ENCODE measurements at places on chromosomes 6 and 20. TPM values are rescaled to one million over a fixed set of nuclear protein-coding genes. Genes with fewer than 3 reads are reported as not detected.

- no peak for DNase-seq
Measured at GRCh38 chr6:21469213-21469612, 124.3 kb upstream of the SOX4 start.

DEFB115 gene
- total RNA-seq = not detected

ZNF322 gene
- 31.2 TPM for total RNA-seq

TPX2 gene
- total RNA-seq = 171 TPM

TBXT gene
- total RNA-seq = not detected

DNA sequence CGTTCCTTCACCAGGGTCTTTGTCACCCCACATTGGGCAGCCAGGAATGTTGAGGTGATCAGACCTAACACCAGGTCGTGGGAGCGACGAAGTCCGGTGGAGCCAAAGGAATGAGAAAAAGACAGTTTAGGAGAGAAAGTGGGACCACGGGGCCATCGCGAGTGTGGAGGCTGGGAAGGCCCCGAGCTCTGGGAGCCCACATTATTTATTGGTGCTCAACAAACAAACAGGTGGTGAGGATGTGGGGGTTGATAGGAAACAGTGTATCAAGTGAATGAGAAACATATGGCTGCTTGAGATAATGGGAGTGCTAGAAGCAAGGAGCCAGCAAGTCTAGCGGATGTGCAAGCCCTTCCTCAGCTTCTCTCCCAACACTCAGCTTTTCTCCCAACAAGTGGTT is 287.1 kb upstream of the SGK1 start:
- no peak for DNase-seq

- peak; percentile 60 for DNase-seq
Measured at GRCh38 chr6:26064619-26065257, 22.5 kb upstream of the HFE start.

- no peak for DNase-seq
Measured at GRCh38 chr6:130838951-130839350, 11.7 kb downstream of the SMLR1 start.

DNA sequence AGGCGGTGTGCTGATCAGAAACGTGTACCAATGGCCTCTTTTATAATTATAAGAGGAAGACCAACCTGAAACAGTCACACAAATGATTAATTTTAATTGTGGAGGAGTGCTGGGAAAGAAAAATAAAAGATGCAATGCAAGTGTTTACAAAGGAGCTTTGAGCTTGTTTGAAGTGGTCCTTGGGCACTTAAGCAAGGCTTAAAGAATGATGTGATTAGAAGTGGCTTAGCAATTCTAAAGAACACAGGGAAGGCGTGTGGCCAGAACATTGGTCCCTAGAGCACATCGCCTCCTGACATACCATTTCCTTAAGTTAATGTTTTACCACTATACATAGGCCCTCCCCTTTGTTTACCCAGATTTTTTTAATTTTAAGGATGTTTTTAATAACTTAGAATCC is 26.1 kb downstream of the PTPN1 start:
- DNase-seq = no peak

PDE7B gene
- not detected for total RNA-seq

DNA sequence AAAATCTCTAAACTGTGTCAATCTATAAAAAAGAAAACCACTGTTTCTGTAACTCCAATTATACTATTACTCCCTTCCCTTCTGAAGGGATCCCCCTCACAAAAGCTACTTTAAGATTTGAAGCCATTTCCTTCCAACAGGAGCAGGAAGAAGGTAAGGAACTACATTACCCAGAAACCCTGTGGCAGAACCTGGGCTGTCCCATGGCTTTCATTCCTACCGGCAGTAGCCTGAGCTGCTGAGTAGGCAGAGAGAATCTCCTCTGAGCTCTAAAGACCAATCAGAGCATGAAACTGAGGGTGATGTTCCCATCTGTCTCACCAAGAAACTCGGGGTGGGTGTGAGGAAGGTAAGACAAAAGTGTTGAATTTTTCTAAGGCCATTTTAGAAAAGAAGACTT is 108.0 kb upstream of the LRFN2 start:
- DNase-seq = no peak

DNA sequence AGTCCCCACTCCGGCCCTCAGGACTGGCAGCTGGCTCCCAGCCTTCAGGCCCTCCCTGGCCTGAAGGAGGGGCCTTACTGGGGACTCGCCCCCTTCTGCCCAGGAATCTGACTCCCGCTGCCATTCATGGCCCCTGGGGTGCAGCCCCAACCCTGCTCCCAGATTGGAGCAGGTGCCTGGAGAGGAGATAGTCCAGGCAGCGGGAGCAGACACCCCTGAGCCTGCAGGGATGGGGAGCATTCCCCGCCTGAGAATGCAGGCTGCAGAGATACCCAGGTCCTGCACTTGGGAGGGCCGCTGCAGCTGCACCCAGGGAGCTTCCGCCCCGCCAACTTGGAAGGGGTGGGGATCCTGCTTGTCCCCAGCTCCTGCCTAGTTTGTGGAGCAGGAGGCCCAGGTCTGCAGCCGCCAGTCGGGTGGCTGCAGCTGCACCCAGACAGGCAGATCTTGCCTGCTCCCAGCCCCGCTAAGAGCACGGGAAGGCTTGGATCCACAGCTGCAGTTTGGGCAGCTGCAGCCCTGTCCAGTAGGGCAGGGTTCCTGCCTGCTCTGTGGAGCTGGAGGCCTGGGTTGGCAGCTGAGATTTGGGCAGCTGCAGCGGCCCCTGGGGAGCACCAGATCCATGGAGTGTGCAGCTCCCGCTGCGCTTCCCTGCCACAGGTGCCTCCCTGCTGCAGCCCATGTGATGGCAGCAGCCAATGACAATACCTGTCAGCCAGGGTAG is 5.2 kb downstream of the GTSF1L start:
- DNase-seq = no peak

DNA sequence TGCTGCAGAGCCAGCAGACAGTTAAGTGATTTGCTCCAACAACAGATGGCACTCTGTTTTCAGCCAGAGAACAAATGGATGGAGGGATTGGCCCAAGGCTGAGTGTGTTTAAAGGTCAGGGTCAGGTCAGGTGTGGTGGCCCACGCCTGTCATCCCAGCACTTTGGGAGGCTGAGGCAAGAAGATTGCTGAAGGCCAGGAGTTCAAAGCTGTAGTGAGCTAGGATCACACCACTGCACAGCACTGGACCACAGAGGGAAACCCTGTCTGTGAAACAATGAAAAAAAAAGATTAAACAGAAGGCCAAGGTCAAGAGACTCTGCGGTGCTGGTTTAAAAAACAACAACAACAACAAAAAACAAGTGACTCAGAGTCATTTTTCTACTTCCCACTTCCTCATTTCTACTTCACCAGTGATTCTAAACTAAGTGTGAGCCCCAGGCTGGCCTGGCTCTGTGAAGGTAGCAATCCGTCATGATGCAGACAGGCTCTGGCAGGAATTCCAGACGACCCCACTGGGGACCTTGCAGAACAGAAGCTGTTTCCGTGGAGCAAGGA is 42.5 kb upstream of the ARMC2 start:
- no peak for DNase-seq

ZNF335 gene
- 16.0 TPM for total RNA-seq

DNA sequence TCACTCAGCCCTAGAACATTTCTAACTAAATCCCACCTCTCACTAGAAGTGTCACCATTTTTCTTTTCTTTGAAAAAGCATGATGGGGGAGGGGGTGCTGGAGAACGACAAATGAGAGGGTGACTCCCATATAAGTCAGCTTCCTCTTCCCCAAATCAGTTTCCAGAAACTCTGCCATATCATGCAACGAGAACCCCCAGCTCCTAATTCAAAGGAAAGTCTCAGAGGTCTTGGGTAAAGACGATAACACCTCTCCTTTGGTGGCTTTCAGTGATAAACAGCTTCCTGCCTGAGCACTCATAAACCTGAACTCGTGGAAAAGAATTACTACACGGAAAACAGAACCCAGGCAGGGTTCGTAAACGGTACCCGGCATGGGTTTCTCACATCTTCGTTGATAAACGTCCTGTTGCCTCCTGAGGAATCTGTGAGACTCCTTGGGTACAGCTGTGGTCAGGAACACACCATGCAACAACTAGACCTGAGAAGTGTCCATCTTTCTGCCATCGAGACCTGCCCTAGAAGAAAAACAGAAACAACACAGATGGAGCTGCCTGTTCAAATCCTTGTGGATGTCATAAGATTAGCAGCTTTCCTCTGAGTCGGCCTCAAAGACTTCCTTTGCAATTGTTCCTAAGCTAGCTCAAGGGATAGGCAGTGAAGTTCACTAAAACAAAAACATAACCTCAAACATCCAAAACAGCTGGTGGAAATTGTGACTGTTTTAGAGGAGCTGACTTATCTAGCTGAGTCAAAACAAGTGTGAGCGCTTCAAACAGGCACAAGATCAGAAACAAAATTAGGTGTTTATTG is 185.8 kb upstream of the PRDM1 start:
- DNase-seq = no peak
